ENCODE measurements at places on chromosomes 1 and 21.

DNA sequence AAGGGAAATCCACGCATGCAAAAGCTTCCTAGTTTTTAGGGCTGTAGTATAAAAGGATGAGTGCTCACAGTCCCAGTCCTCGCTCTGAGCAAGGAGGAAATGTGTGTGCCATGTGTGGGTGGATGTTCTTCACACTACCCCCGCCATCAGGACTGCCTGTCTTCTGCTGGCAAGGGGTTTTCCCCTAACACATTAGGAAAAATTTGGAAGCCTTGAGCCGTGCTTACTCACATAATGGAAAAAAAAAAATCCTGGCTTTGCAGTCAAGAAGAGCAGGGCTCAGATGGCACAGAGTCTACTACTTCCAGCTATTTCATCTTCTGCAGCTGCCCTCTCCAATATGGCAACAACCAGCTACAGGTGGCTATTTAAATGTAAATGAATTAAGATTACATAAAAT is 363.1 kb downstream of the PLPP3 start:
- DNase-seq, result no peak

GRCh38 chr1:150022357-150022756 is 11.8 kb upstream of the OTUD7B start:
- DNase-seq, result no peak

- DNase-seq, result no peak
Measured at GRCh38 chr1:19034721-19035120, 78.2 kb upstream of the IFFO2 start.

DNA sequence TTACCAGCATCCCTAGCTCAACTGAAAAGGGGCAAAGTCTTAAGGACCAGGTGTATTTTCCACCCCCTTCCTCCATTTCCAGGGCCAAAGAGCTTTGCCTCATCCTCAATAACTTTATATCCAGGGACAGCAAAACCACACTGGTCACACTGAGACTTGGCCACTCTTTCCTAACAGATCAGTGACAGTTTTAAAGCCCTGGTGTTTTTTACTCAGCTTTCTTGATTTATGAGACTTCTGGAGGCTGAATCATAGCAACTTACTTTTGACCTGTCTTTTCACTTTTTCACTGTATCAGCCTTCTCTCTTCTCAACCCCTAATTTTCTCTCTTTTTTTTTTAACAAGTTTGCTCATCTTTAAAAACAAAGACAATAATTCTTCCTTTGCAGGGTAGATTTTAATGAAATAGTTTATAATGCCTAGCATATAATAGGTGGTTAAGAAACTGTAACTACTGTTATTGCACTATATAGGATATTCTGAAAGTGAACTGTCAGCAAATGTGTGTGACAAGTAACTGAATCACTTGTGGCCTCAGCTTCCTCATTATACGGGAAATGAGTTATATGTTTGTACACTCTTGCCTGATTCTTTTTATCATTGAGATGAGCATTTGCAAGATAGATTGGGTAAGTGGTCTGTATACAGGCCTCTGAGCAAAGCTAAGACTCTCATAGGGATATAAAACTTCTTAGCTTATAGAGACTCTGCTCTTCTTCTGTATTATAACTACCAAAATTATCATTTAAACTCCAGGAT is 19.7 kb upstream of the DYNLT5 start:
- DNase-seq, result no peak

DNA sequence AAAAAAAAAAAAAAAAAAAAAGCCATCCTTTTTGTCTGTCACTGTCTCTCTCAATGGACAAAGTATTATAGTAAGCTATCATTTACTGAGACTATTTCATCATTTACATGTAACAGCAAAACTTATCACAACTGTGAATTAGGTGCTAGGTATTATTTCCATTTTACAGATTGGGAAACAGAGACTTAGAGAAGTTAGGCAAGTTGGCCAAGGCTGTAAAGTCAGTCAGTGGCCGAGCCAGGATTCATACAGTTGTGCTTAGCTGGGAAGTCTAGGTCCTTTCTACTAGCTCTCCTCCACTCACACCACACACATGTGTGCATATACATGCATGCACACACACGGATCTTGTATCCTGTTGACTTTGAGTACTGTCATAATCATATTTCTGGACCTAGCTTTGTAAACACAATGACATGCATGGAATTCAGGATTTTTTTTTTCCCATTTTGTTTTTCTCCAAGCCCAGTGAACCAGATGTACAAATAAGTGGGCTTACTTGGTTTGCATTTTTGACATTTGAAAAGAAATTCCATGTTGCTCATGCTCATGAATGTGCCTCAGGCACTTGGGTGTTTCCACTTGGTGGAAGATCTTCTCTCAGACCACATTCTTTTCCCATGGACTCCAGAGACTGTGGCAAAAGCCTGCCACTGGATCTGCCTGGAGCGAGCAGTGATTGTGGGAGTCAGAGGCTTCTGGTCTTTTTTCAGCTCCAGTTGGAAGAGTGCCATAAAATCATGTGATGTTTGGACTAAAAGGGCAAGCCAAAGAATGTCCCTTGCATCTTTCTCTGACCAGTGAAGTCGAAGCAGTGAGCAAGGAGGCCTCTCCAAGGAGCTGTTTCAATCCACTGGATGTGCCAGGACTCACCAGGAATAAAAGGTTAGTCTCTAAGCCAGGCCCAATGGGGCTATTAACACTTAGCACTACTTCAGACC is 61.7 kb upstream of the DNAJC6 start:
- no peak for DNase-seq

GRCh38 chr1:1153874-1154273 is 19.8 kb upstream of the TTLL10 start:
- no peak for DNase-seq

GRCh38 chr1:92484472-92485380 is 2.0 kb downstream of the GFI1 start:
- peak; percentile 58 for DNase-seq

DNA sequence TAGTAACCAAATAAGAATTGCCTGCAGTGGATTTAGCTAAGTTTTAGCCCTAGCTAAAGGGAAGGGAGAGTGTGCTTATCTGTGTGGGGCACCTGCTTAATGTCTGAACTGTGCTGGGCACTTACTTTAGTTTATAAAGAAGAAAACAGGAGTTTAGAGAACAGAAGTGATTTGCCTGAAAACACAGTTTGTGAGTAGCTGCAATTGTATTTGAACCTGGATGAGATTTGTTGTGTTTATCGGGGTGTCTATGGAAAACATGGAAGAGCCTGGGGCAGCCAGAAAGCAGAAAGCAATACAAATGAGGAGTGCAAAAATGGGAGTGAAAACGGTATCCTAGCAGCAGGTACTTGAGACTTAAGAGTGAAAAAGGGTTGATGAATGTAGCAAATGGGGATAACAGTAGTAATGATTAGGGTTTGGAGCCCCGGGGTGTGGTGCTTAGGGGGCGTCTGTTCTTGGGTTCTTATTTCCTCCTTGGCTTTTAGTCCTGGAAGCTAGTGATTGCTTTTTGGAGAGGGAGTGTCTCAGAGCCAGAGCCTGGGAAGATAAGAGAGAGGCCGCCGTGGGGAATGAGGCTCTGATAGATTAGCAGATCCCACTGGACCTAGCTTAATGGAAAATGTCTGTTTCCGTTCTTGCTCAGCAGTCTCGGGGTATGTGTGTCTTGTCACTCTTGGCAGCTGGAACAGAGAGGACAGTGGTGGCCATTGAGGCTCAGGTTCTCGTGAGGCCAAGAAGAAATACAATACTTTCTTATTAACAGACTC is 5.6 kb downstream of the PRCC start:
- no peak for DNase-seq

DNA sequence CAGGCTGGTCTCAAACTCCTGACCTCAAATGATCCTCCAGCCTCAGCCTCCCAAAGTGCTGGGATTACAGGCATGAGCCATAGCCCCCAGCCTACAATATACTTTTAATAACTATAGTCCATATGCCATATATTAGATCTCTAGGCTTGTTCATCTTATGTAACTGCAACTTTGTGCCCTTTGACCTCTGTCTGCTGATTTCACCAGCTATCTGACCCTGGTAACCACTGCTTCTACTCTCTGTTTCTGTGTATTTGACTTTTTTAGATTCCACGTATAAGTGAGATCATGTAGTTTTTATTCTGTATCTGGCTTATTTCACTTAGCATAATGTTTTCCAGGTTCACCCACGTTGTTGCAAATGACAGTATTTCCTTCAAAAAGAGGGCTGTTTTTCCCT is 25.5 kb downstream of the STUM start:
- DNase-seq, result no peak

DNA sequence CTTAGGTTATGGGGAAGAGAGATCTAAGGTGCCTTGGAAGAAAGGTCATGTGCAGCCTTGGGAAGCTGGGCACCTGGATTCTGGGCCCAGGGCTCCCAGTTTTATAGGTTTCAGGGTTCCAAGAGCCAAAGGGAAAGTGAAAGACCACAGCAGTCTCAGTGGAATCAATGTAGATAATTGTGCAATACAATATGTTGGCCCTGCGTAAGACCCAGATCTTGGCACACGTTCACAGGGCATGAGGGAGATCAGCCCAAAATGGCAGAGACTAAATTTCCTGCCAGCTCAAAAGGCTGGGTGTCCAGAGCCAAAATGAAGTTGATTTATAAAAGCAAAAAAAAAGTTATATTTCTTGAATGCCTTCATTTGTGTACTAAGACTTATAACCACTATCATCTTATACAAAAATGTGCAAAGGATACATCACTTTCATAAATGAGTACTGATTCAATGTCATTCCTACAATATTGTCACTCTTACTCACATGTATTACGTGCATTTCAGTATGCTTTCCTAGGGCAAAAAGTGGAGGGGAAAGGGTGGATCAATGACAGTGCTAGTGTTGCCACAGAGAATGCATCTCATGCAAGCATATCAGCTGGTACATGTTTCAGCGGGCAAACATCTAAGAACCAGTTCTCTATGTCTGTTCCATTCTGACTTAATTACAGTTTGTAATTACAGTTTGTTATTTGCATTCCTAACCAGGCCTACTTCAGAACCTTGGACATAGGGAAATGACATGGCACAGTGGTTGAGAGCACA is 22.5 kb upstream of the NPL start:
- DNase-seq, result no peak

- DNase-seq, result no peak
Measured at GRCh38 chr1:231312432-231312788, 25.2 kb downstream of the EXOC8 start.

- DNase-seq, result no peak
Measured at GRCh38 chr1:33190701-33191100, 8.9 kb upstream of the TRIM62 start.

DNA sequence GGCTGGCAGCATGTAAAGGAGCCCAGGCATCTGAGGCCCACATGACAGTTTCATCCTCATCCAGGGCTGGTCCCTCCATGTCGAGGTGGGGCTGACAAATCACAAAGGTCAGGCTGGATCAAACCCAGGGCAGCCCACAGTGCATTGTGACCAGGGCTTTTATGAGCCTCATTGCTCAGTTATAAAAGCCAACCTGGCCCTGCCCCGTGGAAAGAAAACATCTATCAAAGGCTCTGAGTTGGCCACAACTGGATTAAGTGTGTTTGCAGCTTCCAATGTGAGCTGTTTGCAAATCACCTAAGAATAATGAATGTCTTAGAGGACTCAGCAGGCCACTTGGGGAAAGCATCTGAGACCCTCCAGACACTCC is 45.4 kb downstream of the GRHL3 start:
- no peak for DNase-seq

- no peak for DNase-seq
Measured at GRCh38 chr1:167145965-167146364, 52.1 kb downstream of the STYXL2 start.

DNA sequence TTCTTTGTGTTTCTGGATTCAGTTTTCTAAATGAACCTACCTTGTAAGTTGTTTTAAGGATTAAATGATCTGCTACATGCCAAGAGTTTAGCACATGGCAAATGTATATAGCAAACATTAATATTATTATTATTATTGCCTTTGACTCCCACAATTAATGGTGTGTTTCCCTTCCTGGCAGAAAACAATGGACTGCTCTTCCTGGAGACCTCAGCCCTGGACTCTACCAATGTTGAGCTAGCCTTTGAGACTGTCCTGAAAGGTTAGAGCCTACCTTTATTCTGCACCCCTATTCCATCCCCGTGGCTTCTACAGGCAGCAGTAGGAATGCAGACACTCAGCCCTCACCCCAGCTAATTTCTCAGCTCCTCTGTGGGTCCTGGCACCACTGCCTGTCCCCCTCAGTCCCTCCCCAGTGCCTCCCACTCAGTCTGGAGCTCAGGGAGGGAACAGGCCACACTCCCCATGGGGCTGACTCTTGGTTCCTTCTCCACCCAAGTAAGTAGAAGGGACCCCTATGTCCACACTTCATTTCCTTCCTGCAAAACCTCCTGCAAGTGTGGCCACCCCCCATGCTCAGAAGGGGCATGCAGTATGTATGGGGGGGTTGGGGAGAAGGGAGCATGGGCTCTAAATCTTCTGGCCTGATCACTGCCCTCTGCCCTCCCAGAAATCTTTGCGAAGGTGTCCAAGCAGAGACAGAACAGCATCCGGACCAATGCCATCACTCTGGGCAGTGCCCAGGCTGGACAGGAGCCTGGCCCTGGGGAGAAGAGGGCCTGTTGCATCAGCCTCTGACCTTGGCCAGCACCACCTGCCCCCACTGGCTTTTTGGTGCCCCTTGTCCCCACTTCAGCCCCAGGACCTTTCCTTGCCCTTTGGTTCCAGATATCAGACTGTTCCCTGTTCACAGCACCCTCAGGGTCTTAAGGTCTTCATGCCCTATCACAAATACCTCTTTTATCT is 8.8 kb downstream of the RAB25 start:
- DNase-seq, result no peak

DNA sequence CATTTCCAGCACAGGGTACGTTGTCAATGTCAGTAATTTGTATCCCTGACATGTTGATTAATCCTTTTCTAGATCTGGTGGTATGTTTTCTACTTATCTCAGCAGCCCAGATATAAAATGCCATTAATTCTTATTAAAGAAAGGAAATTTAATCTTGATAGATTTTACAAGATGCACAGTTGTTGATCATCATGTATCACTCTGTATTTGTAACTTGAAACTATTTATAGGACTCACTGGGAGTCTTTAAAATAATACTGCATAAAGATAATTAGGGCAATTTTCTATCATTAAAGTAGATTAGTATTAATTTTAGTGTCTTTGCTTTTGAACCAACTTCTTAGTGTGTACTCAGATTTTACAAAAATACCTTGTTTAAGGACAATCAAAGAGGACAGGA is 84.9 kb downstream of the GREM2 start:
- DNase-seq, result no peak

DNA sequence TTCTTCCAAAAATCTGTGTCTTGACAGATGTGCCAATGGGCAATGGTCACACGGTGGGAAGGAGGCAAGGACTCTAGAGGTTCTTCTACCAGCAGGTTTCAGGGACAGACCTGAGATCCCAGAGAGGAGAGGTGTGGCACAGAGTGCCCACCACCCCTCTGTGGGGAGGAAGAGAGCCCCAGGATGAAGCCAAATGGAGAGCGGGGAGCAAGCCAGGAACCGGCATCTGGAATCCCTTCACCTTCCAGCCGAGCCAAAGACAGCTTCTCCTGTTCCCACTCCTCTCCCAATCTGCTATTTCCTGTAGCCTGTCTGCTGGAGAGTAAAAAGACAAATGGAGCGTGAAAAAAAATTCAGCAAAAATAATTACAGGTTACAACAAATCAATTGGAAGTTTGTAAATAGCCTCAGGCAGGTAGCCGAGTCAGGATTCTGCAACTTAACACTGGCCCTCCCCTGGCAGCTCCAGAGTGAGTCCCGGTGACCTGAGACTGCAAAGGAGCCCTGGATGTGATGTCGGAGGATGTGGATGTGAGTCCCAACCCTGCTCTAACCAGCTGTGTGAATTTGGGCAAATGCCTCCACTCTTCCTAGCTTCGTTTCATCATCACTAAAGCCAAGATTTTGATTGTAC is 45.4 kb upstream of the LRRN2 start:
- DNase-seq, result no peak
